ENCODE measurements at places on chromosomes 6 and 20.

GRCh38 chr6:38588631-38589366 is 50.9 kb downstream of the BTBD9 start:
- no peak for DNase-seq

DNA sequence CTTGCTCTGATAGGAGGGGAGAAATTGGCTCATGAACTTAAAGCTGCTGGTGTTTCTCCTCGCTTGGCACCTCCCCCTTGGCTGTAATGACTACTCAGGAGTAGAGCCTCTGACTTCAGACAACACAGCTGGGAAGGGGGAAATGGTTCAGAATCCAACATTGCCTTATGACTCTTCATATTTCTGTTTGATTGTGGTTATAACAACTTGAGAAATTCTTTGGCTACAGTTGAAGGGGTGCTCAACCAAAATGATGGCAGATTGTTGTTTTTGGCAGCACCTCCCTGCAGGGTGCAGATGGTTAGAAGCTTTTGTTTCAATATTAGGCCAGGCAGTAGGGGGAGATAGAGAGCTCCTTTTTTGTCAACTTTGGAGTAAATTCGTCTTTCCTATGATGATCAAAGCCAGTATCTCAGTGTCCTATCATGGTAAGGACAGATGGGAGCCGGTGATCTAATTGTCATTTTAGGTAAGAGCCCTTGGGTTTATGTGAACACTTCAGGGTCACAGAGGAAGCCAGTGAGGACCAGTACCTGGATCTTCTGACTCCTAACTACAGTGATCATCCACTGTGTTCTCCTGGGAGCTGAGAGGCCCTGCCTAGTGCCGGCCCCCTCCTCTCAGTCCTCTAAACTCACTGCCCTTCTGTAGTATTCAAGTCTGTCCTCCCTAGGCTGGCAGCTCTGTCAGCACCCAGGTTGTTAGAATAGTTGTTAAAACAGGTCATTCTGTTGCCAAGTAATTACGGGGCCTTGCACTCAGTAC is 39.9 kb downstream of the RPRD1B start:
- peak; percentile 36 for DNase-seq

DNA sequence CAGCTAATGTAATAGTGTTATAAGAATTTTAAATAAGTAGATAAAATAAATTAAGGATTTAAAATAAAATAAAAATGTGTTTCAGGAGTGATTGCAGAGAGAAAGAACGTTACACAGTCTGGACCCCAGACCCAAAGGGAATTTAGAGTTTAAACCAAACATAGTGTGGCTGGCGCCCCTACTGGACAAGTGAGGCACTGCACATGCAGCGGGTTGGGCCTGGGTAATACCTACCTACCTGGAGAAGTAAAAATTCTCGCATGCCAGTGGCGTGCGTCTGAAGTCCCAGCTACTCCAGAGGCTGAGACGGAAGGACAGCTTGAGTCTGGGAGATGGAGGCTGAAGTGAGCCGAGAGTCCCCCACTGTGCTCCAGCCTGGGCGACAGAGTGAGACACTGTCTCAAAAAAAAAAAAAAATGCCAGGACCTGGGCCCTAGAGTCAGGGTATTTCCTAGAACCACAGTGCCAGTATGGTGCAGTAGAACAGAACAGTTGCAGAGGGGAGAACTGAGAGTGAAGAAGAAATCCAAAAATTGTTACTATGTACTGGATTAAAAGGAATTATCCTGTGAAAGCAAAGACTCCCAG is 71.4 kb upstream of the TCF21 start:
- DNase-seq, result peak; percentile 74

GRCh38 chr6:151441390-151442166 is 10.3 kb downstream of the RMND1 start:
- DNase-seq, result no peak

DNA sequence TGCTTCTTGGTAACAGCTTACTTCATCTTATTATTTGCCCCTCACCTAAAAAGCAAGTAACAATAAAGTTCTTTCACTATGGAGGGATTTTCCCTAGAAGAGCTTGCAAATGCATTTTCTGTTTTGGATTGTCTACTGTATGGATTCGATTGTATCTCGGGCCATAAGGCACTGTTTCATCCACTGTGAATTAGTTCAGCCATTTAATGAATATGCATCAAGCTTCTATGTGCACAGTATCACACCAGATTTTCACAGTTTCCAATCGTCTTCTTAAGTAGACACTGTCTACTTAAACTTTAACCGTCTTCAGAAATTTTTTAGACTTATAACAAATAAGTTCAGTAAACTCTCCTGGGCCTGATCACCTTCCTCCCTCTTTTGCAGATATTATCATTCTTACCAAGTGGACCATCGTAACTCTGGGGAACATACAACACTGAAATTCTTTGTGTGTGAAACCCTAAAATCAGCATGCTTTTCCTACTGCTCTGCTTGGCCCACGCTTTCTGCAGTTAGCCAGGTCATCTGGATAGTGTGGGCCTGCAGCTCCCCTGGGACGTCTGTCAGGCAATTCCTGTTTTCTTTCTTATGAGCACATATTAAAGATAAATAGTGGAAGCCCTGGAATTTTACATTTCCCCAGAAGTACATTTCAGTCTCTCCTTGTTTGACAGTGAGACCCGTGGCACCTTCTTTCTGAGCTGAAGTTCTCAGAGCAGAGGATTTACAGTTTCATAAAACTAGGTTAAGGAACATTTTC is 136.5 kb upstream of the PDE10A start:
- no peak for DNase-seq

GRCh38 chr6:101689695-101690094 is 296.2 kb downstream of the GRIK2 start:
- DNase-seq, result no peak

GRCh38 chr6:43199912-43200311 is 17.9 kb downstream of the CUL9 start:
- no peak for DNase-seq

GRCh38 chr6:137883400-137884148 is 16.5 kb downstream of the TNFAIP3 start:
- no peak for DNase-seq

DNA sequence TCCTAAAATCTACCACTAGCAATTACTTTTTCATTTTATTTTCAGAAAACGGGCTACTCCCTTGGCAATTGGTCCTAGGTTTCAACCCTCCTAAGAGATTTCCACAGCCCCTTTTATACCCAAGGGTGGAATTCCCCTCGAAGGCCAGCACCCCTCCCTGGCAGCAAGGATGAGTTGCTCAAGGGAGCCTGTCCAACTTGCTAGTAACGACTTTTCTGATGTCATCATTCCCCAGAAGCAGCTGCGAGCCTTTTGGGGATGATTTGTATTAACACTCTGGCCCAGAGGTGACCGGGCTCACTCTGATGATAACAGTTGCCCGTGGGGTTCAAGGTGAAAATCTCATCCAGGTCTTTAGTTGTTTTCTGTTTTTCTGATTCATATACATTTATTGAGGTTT is 30.7 kb upstream of the NAA20 start:
- no peak for DNase-seq

GRCh38 chr6:3805448-3806123 is 43.6 kb upstream of the FAM50B start:
- DNase-seq, result no peak

- no peak for DNase-seq
Measured at GRCh38 chr20:41560970-41561369, 57.2 kb downstream of the CHD6 start.

DNA sequence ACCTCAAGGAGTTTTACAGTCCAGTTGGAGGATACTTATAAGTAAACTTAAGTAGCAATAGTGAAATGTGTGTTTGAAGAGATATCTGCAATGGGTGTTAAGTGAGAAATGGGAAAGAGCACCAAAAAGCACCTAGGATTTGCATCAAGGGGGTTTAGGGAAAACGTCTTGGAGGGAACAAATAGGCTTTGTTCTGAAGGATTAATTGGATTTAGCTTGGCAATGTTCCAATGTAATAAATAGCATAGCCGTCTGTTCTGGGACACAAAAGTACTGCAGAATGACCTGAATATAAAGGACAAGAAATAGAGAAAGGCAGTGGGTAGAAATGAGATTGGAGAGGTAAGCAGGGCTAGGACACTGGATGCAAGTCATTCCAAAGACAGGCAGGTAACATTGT is 2.8 kb upstream of the MYO6 start:
- DNase-seq, result no peak

DNA sequence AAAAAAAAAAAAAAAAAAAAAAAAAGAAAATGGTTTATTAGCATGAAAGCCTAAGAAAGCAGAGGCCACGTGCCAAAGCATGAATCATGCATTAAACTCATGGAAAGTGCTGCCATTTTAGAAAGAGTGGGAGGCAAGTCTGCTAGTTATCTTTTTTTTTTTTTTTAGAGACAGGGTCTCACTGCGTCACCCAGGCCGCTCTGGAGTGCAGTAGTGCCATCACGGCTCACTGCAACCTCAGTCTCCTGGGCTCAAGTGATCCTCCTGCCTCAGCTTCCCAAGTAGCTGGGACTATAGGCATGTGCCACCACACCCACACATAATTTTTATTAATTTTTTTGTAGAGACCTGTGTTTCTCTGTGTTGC is 5.2 kb downstream of the VWA7 start:
- no peak for DNase-seq

- DNase-seq, result peak; percentile 63
Measured at GRCh38 chr6:30847421-30847970, 36.8 kb upstream of the DDR1 start.

DNA sequence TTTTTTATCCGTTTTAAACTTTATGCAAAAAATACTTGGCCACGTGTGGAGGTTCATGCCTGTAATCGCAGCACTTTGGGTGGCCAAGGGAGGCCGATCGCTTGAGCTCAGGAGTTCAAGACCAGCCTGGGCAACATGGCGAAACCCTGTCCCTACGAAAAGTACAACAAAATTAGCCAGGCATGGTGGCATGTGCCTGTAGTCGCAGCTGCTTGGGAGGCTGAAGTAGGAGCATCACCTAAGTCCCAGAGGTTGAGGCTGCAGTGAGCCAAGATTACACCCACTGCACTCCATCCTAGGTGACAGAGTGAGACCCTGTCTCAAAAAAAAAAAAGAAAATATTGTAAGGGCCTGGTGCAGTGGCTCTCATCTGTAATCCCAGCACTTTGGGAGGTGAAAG is 45.0 kb downstream of the CSE1L start:
- no peak for DNase-seq

DNA sequence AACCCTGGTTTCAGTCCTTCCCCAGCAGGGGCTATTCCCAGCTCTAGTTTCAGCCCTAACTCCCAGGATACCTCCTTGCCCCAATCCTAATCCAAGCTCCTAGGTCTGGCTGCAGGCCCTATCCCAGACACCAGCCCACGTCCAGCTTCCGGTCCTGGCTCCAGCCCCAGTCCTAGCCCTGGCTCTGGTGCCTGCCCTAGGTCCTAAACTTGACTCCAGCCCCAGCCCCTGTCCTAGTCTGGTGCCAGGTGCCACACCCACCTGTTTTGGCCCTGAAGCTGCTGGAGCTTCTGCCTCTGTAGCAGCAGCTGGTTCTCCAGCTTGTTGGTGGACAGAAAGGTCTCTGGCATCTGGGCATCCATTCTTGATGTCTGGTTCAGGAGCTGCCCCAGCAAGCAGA is 28.1 kb downstream of the ANGPT4 start:
- no peak for DNase-seq

DNA sequence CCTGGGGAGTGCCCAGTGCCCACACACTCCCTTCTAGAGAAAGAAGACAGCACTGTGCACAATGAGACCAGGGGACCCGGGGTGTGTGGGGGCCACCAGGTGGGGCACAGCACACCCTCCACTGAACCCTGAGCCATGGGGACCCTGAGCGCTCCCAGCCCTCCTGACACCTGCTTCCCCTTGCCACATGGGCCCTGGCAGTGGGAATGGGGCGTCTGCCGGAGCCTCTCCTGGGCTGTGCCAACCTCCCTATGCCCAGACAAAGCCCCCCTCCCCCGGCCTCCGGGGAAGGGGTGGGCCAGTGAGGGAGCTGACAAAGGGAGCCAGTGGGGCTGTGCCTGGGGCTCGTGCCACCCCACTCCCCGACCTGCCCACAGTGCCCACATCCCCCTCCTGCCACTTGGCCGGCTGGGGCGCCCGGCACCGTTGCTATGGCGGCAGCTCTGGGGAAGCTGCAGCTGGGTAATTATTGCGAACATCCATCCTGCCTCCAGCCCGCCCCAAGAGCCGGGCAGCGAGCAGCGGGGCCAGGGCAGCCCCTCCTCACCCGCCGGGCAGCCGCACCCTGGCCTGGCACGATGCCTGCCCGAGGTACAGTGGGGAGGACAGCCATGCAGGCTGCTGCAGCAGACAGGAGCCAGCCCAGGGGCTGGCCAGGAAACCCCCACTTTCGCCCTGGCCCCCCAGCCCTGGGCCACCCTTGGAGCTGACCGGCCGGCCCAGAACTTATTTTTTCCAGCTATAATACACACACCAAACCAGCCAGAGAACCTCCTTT is 41.9 kb upstream of the NOL4L start:
- no peak for DNase-seq

DNA sequence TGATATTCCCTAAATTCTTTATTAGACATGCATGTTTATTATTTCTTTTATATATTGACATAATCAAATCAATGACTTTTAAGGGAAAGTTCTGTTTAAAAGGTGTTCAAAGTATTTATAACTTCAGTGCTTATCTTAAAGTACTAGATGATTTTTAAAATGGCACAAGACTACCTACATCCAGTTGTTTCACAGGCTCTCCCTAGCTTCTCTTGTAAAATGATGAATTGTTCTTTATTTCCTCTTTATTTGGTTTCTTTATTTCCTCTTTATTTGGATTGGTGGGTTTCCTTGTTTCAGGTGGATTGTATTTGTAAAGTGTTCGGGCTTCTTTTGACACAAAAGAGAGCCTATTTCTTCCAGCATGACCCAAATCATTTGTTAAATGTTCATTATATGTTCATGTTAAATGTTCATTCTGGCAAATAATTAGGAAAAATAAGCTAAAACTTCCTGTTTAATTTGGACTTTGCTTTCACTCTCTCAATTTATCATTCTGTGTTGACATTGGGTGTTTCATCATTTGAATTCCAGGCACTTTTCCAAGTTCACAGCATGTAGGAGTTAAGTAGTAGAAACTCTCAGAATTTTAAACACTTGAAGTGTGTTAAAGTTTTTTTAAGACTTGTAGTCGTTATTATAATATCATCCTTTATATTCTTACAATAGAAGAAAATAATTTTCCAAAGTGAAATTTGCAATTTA is 24.6 kb downstream of the MLIP start:
- no peak for DNase-seq

DNA sequence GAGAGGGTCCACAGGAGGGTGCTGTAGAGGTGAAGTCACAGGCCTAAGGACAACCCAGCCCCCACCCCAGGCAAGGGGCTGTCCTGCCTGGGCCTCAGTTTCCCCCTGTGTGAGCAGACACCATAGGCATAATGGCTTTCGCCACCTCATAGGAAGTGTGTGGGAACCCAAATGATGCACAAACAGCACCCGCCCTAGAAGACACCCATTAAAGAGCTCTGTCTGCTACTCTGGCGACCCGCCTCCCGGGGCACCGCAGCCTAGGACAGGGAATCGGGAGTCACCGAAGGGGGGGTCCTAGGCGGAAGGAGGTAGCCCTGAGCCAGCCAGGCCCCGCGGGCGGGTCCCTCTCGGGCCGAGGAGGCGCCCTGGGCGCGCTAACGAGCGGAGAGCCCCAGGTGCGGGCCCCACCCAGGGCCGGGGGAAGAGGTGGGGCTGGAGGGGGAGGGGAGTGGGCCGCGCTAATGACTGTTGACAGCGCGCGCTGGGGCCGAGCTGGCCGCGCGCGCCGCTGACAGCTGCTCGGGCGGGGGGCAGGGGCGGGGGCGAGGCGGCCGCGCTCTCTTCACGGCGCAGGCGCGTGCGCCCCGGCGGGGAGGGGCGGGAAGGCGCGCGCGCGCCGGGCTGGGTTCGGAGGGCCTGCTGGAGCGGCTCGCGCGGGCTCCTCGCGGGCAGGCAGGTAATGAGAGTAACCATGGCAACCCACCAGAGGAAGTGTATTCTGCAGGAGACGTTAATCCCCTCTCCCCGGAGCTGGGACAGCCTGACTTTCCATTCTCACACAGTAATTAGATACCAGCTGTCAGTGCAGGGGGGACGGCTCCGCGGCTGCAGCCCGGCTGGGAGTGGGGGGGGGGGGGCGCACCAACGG is 48.9 kb downstream of the NOL4L start:
- peak; percentile 82 for DNase-seq

All from H9 (cell line).